CD4-positive, alpha-beta T cell treated with Interleukin-12 subunit alpha and Interleukin-12 subunit beta, for 1 hour (primary cell): ENCODE measurements at places on chromosomes 5 and 9.

- no peak for DNase-seq
These were observed 23.0 kb upstream of the EXOC3 start for GRCh38 chr5:419970-420369.

- DNase-seq = no peak
These were observed 3.1 kb downstream of the SRD5A1 start for GRCh38 chr5:6636293-6636692.

DNA sequence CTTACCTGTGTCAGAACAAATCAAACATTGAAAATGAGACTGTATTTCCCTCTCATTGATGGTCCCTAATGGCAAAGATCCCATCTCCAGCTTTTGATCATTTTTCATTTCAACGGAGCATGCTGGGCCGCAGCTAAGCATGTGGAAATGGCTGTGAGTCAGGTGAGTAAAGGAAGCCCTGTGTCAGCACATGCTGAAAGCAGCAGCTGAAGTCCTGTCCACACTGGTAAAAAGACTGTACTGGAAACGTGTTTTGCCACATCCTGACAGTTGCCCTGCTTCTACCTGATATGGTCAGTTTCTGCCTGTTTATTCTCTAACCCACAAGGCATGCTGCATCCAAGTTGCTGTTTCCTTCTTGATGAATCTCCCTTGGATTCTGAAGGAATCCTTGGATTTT lies 330.1 kb downstream of the EFNA5 start:
- no peak for DNase-seq

DNA sequence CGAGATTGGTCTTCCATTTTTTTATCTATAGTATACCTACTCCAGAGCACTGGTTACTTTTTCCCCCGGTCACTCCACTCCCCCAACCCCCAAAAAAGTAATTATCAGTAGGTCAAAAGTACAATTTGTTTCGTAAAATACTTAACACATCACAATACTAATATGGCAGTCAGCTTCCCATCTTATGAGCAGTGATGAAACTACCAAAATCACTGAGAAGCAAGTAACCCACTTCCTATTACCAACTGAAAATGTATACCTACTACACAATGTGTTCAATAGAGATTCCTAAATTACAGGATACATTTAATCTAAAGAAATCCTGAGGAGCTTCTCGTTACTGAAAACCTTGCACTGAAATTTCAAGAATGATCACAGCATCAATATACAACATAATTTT lies 1.9 kb downstream of the CERT1 start:
- no peak for DNase-seq

DNA sequence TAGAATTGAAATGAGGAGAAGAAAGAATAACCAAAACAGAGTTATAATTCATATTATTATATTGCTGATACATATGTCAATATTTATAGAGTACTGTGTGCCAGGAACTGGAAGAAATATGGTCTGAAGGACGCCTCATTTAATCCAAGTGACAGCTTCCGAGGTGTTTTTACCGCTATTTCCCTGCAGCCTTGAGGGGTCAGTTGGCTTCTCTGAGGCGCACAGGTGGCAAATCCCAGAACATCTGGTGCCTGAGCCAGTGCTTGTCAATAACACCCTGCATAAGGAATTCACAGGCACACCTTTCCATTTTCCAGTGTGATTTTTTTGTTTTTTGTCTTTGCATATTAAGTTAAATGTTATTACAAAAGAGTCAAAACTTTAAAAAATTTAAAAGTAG lies 43.3 kb upstream of the CTSL start:
- no peak for DNase-seq

DNA sequence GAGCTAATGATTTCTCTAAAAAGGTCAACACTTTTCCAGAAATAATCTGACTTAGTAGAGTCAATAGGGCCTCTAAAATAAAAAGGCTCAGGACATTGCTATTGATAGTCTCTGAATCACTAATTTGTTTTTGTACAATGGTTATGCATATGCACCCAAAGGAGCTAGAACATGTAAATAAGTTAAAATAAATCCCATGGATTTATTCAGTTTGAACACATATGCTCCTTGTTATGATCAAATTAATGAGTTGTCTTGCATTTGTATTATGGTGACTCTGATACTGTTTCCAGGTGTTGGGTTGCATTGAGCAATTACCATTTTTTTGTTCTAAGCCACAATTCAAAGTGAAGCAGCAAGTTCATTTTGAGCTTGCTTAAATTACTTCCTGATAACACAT lies 276.0 kb upstream of the TUSC1 start:
- no peak for DNase-seq

- DNase-seq = no peak
These were observed 2.6 kb downstream of the ARHGEF39 start for GRCh38 chr9:35662437-35662836.

DNA sequence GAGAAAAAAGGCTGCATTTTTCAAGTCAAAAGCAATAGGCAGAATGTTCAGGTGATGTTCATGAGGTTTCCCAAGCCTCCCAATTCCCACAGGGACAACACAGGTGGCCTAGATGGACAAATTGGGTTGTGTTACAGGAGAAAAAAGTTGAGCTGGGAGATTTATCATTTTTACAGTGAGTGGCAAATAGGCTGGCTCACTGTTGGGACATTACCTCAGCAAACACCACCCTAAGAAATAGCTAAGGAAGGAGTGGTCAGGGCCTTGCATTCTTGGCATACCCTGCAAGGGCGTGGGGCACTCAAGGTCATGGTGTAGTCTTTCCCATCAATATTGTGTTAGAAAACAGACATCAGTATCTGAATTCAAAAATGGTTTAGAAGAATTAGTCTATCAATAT lies 23.3 kb upstream of the CPLANE1 start:
- DNase-seq = no peak

- no peak for DNase-seq
These were observed 87.8 kb upstream of the SLC27A6 start for GRCh38 chr5:128877476-128877875.

- DNase-seq = no peak
These were observed 42.0 kb downstream of the EPB41L4B start for GRCh38 chr9:109278848-109279247.

GRCh38 chr5:168784454-168784853 lies 205.3 kb upstream of the PANK3 start:
- no peak for DNase-seq

GRCh38 chr5:107673368-107674136 lies 2.8 kb upstream of the EFNA5 start:
- DNase-seq = peak; percentile 67

GRCh38 chr5:54756796-54757402 lies 228.5 kb downstream of the ESM1 start:
- DNase-seq = no peak
